Breast epithelium (tissue), 4 donors: ENCODE measurements at places on chromosomes 6 and 20. TPM values are rescaled to one million over a fixed set of nuclear protein-coding genes. Genes with fewer than 3 reads are reported as not detected.

DNA sequence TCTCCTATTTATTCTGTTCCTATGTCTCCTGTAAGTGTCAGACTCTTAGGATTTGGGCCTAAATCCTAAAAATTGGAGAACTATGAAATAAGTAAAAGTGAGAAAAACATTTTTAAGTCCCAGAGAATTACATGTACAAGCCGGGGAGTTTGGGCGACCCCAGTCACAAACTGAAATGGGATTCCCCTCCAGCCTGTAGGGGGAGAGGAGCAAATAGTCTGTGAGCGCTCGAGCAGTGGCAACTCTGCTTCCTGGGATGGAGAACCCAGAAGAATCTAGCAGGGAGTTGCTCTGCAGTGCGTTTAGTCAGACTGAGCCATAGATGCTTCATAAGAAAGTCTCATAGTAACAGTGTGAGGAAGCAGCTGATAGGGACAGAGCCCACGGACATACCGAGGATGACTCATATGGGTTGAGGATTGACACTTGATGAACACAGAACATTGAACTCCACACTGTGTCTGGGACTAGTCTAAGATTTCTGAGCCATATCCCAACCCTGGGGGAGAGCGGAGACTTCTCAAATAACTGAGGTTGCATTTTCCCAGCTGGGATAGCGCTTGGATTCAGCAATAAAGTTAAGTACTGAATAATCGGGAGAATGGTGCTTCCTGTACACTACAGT lies 437.2 kb downstream of the BCKDHB start:
- H3K27me3 ChIP-seq: no peaks in the 10 kb centered on the region
- H3K36me3 ChIP-seq: no peaks in the 10 kb centered on the region
- H3K4me1 ChIP-seq: no peaks in the 10 kb centered on the region
- DNase-seq: no peak
- H3K27ac ChIP-seq: no peak overlapping the region

GRCh38 chr6:153058291-153058690 lies 55.8 kb upstream of the MTRF1L start:
- H3K27me3 ChIP-seq: no peaks in the 10 kb centered on the region
- H3K4me1 ChIP-seq: no peaks in the 10 kb centered on the region
- DNase-seq: no peak
- no peaks in the 10 kb centered on the region for H3K36me3 ChIP-seq
- H3K4me3 ChIP-seq: no peak overlapping the region

DNA sequence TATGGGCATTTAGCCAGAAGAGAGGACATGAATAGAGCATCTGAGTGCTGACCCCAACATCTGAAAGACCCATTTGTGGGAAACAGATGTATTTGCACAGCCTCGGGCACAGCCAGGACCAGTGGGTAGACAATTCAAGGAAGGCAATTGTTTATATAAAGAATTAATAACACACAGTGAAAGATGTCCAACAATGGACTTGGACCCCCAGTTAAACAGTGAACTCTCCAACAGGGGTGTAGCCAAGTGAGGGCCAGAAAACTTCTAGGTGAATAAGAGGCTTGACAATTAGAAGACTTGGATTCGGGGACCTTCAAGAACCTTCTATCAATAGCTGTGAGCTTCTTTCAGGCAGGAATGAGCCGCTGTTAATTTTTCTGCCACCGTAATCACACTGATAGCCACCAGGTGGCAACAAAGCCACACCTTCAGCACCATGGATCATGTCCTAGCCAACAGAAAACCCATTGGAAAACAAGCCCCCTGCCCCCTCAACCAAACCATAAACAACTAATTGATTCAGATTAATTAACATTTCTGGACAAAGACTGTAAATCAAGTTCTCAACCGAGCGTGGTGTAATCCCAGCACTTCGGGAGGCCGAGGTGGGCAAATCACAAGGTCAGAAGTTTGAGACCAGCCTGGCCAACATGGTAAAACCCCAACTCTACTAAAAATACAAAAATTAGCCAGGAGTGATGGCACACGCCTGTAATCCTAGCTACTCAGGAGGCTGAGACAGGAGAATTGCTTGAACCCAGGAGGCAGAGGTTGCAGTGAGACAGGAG lies 8.8 kb upstream of the SRSF6 start:
- DNase-seq: no peak
- H3K27ac ChIP-seq: no peak overlapping the region
- H3K36me3 ChIP-seq: no peaks in the 10 kb centered on the region
- no peak overlapping the region for H3K4me3 ChIP-seq
- H3K27me3 ChIP-seq: no peaks in the 10 kb centered on the region

GRCh38 chr6:120804612-120805011 lies 529.7 kb downstream of the TBC1D32 start:
- no peak overlapping the region for H3K4me3 ChIP-seq
- H3K27ac ChIP-seq: no peak overlapping the region
- H3K27me3 ChIP-seq: no peaks in the 10 kb centered on the region
- no peaks in the 10 kb centered on the region for H3K4me1 ChIP-seq

Gene ATXN1
- total RNA-seq: 63.2 TPM

- H3K4me3 ChIP-seq: no peak overlapping the region
- no peaks in the 10 kb centered on the region for H3K36me3 ChIP-seq
- peaks cover 20% of the 10 kb centered on the region for H3K4me1 ChIP-seq
- H3K27me3 ChIP-seq: no peaks in the 10 kb centered on the region
- no peak for DNase-seq
Measured at GRCh38 chr6:42140032-42140431, 2.4 kb downstream of the C6orf132 start.

- H3K27ac ChIP-seq: no peak overlapping the region
- no peaks in the 10 kb centered on the region for H3K27me3 ChIP-seq
- H3K4me1 ChIP-seq: no peaks in the 10 kb centered on the region
- no peak overlapping the region for H3K4me3 ChIP-seq
- DNase-seq: no peak
Measured at GRCh38 chr6:145147559-145147958, 587.8 kb downstream of the EPM2A start.

DNA sequence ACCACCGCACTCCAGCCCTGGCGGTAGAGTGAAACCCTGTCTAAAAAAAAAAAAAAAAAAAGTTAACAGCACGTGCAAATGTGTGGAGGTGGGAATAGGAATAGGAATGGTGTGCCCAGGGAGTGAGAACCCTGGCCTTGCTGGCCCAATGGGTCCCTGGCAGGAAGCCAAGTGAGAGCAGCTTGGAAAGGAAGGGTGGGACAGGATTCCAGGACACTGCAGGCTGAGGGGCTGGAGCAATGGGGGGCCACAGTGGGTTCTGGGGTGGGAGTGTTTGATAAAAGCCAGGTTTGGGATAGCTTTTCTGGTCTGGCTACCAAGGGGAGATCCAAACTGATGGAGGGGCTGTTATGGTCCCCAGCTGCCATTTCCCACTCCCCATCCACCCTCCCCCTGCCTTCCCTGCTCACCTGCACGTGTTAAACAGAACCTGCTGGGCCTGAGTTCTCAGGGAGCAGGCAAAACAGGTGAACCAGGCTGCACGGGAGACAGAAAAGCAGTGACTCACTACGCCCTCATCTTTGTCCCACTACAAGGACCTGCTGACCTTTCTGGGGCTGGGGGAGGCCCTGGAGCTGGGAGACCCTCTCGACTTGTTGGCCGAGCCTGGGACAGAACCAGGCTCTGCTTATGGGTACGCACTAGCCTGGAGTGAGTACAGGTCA lies 3.3 kb downstream of the SUN5 start:
- DNase-seq: no peak
- no peaks in the 10 kb centered on the region for H3K27me3 ChIP-seq
- no peaks in the 10 kb centered on the region for H3K36me3 ChIP-seq

GRCh38 chr20:35311409-35311808 lies 19.2 kb upstream of the FAM83C start:
- peaks cover 18% of the 10 kb centered on the region for H3K4me1 ChIP-seq
- H3K27me3 ChIP-seq: no peaks in the 10 kb centered on the region
- no peak for DNase-seq
- H3K4me3 ChIP-seq: no peak overlapping the region
- no peaks in the 10 kb centered on the region for H3K36me3 ChIP-seq

DNA sequence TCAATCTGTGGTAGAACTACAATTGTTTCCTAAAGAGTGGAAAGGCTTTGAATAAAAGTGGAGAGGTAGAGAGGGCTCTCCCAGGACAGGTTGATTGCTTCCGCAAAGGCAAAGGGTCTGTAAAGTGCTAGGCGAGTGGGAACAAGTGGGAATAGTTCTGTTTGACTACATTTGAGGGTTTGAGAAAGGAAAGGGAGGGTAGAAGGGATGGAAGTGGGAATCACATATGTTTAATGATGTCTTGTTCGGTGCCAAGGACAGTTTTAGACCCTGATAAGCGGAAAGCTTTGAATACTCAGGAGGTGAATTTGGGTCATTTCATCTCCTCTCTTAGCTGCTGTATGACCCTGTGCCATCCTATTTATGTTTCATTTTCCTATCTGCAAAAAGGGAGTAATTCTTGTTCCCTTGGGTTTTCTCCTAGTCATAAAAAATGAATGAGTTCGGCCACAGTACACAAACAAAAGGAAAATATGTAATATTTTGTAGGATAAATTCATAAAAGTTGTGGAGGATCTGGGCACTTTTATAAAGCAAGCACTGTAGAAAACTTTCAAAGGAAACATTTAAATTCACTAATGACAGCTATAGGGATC lies 1.7 kb upstream of the PIM1 start:
- no peaks in the 10 kb centered on the region for H3K27me3 ChIP-seq
- H3K4me1 ChIP-seq: no peaks in the 10 kb centered on the region
- no peak for DNase-seq
- peak overlapping the region; percentile 89 for H3K4me3 ChIP-seq
- H3K36me3 ChIP-seq: no peaks in the 10 kb centered on the region

- no peaks in the 10 kb centered on the region for H3K4me1 ChIP-seq
- no peak overlapping the region for H3K27ac ChIP-seq
- H3K27me3 ChIP-seq: no peaks in the 10 kb centered on the region
- no peak for DNase-seq
- H3K36me3 ChIP-seq: no peaks in the 10 kb centered on the region
Measured at GRCh38 chr6:160952633-160953281, 38.8 kb upstream of the MAP3K4 start.

Gene GLP1R
- 0.33 TPM for total RNA-seq

DNA sequence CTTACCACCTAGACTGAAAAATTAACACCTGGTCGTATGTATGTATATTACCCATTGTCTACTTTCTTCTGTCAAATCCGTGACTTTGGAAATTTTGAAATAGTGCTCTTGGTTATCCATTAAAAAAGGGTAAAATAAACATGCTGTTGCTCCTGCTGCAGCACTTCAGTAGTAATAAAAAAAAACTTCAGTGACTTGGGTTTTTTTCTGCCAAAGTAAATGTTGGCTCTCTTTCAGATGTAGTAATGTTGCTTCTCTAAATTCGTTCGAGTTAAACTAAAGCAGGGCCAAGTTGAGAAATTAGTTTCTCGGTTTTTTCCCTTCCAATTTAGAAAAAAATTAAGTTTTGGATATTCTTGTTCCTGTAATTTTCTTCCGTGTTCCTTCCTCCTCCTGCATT lies 34.2 kb downstream of the JARID2 start:
- H3K4me3 ChIP-seq: no peak overlapping the region
- H3K4me1 ChIP-seq: peaks cover 3% of the 10 kb centered on the region

DNA sequence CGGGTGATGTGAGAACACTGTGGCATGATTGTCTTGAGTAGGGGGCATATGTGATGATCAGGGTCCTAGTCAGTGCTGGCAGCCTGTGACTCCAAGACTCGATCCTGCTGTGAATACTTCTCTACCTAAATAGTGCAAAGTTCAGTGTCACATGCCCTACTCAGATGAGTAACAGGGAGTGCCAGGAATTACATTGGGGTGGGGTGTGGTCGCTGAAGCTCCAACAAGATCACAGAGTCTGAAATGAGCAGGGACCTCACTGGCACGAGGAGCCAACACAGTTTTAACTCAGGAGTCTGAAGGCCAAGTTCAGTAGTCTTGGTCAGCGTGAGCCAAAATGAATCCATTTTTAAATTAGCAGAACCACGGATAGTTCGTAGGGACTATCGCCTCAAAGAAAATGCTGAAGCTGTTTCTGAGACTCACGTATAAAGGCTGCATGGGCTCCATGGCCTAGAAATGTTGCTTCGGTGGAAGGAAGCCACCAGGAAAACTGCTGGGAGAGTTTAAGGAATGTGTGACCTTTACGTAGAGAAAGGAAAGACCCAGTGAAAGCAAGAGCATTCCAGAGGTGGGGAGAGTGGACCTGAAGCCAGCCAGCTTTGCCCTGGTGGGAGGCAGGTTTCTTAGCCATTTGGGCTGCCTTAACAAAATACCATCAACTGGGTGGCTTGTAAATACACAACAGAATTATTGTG lies 72.2 kb downstream of the RPP40 start:
- no peaks in the 10 kb centered on the region for H3K27me3 ChIP-seq
- H3K4me1 ChIP-seq: peaks cover 8% of the 10 kb centered on the region
- no peak for DNase-seq
- H3K27ac ChIP-seq: no peak overlapping the region
- no peaks in the 10 kb centered on the region for H3K36me3 ChIP-seq
- no peak overlapping the region for H3K4me3 ChIP-seq
